ENCODE measurements at places on chromosomes 7 and 10.

GRCh38 chr7:84085147-84085546 is 109.4 kb downstream of the SEMA3A start:
- DNase-seq: no peak

DNA sequence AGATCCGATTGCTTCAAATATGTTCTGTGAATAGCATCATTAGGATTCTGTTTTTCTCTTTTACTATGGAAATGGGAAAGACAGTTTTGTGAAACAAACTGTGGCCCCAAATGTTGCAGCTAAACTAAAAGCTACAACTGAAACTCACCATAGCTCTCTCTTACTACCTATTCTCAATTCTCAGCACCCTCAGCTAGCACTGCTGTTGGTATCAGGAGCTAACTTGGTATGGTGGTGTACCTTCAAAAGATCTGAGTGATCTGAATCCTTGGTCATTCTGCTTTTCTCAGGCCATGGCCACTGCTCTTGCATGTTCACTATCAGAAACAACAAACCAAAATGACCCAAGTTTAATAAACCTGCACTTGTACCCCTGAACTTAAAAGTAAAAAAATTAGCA is 1208.0 kb downstream of the SORCS1 start:
- no peak for DNase-seq

GRCh38 chr10:1613511-1613910 is 123.8 kb downstream of the ADARB2 start:
- no peak for DNase-seq

DNA sequence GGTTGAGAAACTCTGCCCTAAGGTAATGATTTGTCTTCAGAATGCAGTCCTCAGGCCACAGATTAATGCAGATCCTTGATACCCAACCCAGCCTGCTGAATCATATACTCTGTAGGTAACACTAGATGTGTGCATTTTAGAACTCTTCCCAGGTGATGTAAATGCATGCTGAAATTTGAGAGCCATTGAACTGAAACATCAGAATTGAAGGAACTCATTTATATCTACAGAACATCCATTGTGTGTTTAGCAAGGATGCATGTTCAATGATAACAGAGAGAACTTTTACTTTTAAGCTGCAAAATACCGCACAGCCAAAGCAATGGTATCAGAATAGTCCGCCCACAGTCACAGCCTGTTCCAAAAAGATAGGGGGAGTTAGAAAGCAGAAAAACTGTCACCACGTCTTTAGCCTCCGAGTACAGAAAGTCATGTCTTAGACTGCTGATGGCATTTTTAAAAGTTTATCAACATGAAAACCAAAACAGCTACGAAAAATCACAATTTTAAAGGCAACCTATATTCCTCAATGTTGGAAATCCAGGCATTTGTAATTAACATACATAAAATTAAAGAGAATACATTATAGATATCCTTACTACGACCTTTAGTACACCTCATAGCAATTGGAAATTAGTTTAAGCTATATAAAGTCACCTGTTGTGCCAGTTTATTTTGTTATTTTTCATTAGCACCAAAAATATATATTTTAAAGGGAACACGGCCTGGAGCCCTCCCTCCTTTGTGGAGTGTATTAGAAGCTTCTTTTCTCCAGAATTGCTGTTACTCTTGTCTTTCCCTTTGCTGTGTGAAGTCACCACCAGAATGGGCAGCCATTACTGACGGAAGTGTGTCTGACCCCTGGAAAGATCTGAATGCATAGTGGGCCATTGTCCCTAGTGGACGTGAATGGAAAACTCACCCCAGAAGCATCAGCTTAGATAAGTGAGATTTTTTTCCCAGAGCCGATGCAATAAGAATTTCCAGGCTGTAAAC is 65.8 kb upstream of the PRKAR2B start:
- DNase-seq: no peak

GRCh38 chr10:6400331-6400730 is 179.7 kb downstream of the PRKCQ start:
- DNase-seq: no peak

GRCh38 chr10:30540276-30540675 is 89.3 kb downstream of the LYZL2 start:
- no peak for DNase-seq

GRCh38 chr7:135924302-135924701 is 52.9 kb downstream of the MTPN start:
- DNase-seq: no peak

DNA sequence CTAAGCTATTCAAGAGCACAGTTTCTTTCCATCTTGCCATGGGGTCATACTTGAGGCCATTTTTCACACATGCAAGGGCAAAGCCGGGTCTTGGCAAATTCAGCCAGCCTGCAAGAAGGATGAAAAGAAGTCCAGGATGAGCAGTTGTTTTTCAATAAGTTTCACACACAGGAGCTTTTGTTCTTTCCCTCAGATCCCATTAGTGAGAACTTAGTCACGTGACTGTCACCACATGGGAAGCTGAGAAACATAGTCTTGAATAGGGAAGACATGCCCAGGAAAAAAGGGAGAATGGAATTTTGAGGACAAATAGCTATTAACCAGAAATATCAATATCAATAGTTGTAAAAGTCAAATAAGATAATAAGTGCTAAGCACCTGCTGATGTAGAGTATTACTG is 137.7 kb downstream of the AHR start:
- no peak for DNase-seq

DNA sequence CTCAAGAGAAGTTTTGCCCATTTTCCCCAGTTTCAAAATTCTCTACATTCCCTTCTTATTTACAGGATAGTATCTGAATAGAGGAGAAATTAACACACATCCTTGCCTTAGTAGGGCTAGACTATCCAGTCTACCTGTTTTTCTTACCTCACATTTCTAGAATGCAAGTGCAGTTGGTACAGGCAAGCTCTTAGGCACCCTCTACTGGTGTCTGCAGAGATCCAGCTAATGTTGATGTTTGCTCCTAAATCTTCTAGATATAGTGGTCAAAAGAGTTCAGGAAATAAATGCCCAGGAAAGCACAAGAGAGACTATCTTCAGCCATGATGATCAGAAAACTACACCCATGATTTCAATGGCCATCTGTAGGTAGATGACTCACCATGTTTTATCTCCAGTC is 205.3 kb downstream of the HTR7 start:
- DNase-seq: no peak

DNA sequence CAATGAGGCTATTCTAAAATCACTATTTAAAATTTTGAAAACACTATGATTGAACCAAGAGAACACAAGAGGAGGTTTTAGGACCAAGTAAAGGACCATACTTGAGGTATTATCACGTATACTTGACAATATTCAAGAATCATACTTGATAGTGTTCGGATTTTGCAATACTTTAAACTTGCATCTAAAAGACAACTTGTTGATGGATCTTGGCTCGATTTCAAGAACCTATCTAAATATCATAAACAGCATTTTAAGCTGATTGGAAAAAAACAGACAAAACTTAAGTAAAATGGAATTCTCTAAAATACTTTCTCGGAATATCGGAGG is 1.3 kb downstream of the NAMPT start:
- DNase-seq: no peak

DNA sequence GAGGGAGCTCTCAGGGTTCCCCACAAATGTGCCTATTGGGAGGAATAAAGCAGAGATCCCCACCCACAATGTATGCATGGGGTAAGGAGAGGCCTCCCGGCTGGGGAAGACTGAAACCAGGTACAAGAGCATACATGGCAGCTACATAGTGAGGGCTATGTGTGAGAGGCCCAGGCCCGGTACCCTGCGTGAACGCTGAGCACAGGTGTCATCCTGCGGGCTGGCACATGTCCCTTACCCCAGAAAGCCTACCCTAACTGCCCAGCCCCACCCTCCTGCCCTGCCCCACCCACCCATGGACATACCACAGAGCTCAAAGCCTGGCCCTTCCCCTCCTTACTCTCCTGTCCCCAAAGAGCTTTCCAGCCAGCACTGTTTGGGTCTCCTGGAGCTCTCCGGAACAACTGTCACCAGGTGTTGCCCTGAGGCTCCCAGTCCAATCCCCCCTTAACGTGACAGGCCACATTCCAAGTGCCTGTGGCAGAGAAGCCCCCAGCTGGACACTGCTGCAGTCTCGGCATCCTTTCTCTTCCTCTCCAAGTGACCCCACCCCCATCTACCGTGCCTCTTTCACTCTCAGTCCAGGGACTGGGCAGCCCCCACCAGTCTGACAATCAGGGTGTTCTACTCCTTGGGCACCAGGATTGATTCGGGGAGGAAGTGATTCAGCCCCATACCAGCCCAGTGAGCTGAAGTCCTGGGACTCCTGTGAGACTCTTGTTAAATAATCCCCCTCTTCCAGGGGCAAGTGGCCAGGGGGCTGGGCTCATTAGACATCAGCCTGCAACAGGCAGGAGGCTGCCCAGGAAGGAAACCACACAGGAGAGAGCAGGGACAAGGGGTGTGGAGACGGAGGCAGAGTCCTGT is 19.6 kb downstream of the GRID1 start:
- no peak for DNase-seq

GRCh38 chr7:140604760-140605159 is 35.9 kb downstream of the DENND2A start:
- DNase-seq: no peak

GRCh38 chr10:114758331-114758730 is 63.2 kb upstream of the FHIP2A start:
- no peak for DNase-seq

DNA sequence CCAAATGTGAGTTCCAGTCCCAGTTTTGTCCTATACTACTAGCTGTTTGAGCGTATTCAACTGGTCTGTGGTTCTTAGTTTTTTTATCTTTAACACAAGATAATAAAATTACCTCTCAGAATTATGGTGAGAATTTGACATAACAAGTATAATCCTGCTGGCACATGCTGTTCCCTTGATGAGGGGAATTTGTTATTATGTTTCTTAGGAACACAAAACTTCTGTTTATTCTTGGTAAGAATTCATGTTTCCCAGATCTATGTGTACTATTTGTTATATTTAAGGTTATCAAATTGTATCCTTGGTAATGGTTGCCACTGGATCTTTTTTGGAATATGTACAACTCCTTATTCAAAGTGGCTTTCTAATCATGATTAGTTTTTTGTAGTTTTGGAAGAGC is 335.6 kb downstream of the ADK start:
- DNase-seq: no peak

GRCh38 chr10:127888521-127889312 is 4.0 kb downstream of the CLRN3 start:
- no peak for DNase-seq

GRCh38 chr10:131198843-131199242 is 112.7 kb downstream of the TCERG1L start:
- no peak for DNase-seq

- DNase-seq: no peak
Measured at GRCh38 chr10:117374506-117375359, 507 bp downstream of the PDZD8 start.

- no peak for DNase-seq
Measured at GRCh38 chr7:138243430-138243829, 167.2 kb downstream of the AKR1D1 start.

DNA sequence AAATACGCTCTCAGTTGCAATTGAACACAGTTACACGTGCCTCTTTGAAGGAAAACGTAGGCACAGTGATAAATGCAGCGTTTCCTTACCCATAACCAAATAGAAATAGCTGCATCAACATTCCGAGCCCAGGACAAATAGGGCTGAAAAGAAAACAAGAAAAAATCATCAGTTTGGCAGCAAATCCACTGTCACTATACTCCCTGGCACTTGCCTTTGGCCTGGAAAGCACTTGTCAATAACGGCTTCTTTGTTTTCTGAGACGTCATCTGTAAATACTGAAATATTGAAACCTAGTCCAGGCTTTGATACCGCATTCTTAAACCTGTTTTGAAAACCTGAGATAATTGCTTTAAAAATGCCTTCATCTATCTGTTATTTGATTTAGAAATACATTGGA is 167.2 kb upstream of the AKR1E2 start:
- DNase-seq: no peak

GRCh38 chr7:5701085-5701914 is 80.2 kb downstream of the RNF216 start:
- peak; percentile 58 for DNase-seq

DNA sequence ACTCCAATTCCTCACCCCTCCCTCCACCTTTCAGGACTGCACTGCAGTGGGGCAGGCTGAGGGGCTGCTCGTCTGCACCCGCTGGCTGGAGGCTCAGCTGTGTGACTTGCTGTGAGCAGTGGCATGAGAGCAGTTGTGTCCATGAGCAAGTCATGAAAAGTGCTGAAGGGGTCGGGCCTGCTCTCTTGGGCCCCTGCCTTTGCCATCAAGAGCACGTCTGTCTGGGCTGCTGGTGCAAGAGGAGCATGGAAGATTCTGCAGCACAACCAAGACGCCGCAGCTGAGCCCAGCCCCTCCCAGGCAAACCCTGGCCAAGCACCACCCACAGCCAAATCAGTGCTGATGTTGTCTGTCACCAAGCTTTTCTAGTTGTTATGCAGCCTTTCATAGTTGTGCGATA is 284.3 kb downstream of the TCERG1L start:
- no peak for DNase-seq

DNA sequence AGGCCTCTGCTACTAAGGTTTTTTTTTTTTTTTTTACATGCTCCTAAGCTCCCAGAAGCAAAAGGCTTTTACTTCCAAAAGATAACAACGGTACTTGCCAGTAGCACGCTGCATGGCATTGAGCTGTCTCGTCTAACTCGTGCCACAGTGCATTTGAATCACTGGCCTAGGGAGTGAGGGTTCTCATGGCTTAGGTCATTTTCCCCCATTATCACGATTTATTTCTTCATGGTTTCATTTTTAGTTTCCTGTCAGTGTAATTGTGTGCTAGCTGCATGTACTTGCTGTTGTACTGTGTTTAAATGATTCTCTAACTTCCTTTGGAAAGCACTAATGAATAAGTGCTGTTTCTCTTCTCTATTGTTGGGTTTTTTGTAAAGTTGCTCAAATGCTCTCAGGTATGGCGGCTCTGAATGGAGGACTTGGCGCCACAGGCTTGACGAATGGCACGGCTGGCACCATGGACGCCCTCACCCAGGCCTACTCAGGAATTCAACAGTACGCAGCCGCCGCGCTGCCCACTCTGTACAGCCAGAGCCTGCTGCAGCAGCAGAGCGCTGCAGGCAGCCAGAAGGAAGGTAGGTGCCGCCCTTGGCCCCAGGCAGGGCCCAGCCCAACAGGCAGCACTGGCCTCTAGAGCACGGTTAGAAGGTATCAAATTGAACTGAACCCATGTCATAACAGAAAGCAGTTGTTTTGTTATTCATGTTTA is 290.5 kb downstream of the USP6NL start:
- DNase-seq: no peak
